ENCODE measurements at places on chromosomes 12 and 14. TPM values are rescaled to one million over a fixed set of nuclear protein-coding genes. Genes with fewer than 3 reads are reported as not detected.
A peak's percentile ranks its signal among the peaks of the same experiment; 100 is the strongest.

DNA sequence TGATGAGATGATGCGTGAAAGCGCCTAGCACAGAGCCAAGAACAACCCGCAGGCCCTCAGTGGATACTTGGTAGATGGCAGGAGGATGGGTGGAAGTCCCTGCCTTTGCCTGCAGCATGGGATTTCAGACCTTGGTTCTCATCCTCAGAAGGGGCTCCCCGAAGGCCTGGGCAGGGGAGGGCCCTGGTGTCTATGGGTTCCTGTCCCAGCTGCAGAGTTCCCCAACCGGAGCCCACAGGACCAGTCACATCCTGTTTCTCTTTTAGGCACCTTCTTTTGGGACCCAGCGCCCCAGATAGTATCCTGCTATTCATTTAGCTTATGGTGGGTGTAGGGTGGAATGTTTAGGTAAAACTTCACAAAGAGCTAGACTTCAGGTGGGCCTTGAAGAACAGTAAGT, 55.5 kb downstream of the CALM1 start:
- DNase-seq, result no peak

- DNase-seq, result no peak
These were observed 83.9 kb downstream of the KNTC1 start for GRCh38 chr12:122610911-122611310.

- no peak for DNase-seq
These were observed 20.5 kb downstream of the IRF2BPL start for GRCh38 chr14:77007975-77008421.

Gene DHH
- 2.3 TPM for total RNA-seq

Gene PMCH
- not detected for total RNA-seq

DNA sequence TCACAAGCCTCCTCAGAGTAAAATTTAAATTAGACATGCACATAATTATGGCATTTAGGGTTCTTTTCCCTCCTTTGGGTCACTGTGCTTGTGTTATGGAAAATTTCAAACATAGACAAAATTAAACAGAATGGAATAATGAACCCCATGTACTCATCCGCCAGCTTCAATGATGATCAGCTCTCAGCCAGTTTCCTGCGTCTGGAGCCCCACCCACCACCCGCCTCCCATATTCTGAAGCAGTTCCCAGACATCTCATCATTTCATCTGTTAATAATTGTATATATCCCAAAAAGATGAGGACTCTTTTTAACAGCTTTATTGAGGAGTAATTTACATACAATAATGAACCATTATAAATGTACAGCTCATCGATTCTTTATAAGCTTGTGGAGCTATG, 128.2 kb downstream of the EML1 start:
- no peak for DNase-seq

Gene GPR84
- total RNA-seq, result not detected

Gene KRT75
- not detected for total RNA-seq

- DNase-seq, result peak; percentile 41
These were observed 13.6 kb upstream of the PLEK2 start for GRCh38 chr14:67425608-67426007.

DNA sequence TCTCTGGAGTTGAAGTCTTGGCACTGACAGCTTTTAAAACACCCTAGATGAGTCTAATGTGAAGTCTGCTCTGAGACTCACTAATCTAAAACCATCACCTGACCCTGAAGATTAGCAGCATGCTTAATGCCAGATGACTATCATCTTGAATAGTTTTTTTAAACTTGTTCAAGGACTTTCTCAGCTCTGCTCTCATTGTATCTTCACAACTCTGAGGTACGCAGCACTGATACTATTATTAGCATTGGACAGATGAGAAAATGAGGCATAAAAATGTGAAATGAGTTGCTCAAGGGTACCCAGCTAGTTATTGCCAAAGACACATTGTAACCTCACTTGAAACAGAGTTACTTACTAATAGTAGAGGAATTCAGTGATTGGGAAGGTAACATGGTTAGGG, 4.8 kb downstream of the SLC38A1 start:
- DNase-seq, result no peak

DNA sequence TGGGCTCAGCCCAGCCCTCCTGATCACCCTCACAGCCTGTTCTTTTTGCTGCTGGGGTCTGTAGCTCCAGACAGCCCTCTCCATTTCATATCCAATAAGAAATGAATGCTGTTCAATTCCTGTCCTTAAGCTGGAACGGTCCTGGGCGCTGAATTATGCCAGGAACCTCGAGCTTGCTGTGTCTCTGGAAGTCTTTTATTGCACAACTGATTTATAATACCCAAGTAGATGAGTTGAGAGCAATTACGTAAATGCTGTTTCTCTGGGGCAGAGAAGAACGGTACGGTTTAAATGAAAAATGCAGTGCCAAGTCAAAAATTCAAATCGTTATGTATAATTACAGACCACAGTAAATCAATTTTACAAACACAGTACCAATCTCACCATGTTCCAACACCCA, 161.0 kb downstream of the SAMD4A start:
- DNase-seq, result no peak

DNA sequence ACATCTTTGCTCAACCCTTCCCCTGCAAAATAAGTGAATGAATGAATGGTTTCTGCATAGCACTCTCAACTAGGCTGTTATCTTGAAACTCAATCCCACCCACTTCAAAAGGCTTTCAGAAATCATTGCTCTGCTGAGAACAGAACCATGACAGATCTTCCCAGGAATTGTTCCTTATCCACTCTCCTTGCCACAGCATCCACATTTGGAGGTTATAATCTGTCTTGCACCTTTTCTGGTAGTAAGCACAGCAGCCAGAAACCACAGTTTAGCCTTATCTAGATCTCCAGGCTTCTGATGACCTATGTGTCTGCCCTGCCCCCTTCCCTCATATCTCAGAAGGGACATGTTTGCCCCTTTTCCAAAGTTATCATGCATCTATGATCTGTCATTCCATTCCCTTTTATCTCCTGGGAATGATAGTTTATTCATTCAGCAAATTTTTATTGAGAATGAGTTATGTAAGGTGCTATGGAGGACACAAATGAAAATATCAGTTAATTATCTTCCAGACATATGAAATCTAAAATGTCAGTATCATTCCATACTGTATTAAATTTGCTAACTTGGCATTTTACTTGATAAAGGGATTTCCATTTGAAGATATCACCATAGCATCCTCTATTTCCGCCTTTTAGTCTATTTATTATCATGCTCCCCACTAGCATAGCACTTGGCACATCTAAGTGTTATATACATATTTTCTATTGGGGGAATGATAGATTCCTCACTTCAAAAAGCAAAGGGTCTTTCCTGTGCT, 21.4 kb downstream of the LGR5 start:
- no peak for DNase-seq

DNA sequence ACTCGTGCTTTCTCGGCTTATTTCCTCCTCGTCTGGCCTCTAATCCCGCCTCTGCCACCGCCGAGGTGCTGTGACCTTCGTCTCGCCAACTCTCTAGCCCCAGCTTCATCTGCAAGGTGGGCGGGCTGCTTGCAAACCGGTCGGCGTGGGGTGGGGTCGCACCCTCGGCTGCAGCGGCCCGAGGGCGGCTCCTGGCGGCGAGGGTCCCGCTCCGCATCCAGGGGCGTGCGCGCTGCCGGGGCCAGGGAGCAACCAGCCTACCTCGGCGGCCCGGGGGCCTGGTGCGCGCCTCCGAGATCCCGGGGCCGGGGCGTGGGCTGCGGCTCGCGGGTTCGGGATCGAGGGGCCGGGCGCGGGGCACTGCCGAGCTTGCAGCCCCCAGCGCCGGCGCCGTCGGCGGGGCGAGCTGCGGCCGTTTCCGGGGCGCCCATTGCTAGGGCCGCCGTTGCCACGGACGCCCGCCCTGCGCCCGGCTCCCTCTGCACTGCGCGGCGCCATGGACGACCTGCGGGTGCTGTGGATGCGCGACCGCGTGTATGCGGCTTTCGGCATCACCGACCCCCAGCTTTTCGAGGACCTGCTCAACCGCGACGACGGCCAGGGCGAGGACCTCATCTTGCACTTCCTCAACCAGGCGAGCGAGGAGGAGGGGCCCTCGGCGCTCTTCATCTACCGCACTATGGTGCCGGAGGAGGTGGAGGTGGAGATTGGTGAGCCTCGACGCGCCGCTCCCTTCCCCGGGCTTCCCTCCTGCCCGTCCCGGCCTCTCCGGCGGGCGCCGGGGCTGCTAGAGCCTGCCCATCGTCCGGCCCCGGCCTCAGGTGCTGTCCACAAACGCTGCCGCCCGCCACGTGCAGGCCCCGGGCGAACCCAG, at the start of gene DNAH10:
TSS of gene DNAH10 (plus strand) at position 461 of the 874 bp plus-strand sequence. CDS start at position 497, 36 bp downstream.
- DNase-seq, result no peak

- no peak for DNase-seq
These were observed 27.0 kb downstream of the BTBD7 start for GRCh38 chr14:93305725-93306418.

GRCh38 chr12:40236357-40236850, 11.6 kb downstream of the LRRK2 start:
- no peak for DNase-seq

DNA sequence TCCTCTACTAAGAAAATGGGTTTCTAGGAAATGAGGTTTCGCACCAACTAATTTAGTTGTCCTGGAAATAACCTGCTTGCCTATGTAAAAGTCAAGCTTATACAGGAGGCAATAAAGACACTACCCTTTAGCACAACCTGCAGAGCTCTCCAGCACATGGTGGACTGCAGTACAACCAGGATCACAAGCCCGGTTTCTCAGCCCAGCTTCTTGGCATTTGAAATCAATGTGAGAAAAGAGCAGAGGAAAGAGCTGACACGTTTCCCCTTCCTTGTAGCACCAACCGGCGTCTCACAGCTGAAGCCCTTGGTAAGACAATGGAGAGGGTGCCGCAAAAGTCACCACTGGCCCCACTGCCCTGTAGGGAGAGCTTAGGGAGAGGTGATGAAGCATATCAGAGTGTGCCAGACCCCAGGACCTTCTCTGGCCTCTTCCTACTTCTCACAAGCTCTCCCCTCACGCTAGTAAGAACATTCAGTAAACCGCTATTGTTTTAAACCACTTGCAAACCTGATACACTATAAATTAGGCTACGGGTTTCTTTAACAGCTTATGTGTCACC, 8.6 kb downstream of the SPTLC2 start:
- DNase-seq, result no peak

DNA sequence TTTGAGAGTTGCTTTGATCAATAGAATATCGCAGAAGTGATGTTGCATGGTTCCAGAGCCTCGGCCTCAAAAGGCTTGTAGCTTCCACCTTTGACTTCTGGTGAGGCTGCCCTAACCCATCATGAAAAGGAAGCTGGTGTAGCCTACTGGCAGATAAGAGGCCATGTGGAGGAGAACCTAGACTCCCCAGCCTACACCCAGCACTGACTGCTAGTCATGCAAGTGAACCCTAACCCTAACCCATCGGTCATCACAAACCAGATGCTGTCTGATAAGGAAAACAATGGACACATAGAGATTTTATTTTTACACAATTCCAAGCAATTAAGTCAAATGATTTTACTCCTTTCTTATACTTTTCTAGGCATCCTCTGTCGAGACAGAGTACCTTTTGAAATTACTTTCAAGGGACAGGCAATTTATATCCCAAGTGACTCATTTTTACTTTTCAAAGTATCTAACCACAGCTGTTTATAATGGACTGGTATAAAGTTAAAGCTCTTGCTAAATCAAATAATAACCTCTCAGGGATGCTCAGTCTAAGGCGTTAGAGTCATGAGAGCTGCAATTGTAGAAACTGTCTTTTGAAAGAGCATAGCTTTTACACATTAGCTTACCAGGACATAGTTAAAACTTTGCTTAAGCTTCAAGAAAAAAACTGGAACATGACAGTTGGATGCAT, 17.6 kb downstream of the PTPRB start:
- DNase-seq, result peak; percentile 64

Gene KIF26A
- 0.04 TPM for total RNA-seq

Gene LALBA
- total RNA-seq, result not detected

GRCh38 chr12:25051656-25052195, 102.8 kb upstream of the BCAT1 start:
- no peak for DNase-seq

Gene CLEC7A
- not detected for total RNA-seq

GRCh38 chr14:65261425-65261920, 151.1 kb upstream of the FUT8 start:
- DNase-seq, result no peak

GRCh38 chr12:68364328-68364727, 32.2 kb upstream of the MDM1 start:
- no peak for DNase-seq

Gene HNF1A
- not detected for total RNA-seq

DNA sequence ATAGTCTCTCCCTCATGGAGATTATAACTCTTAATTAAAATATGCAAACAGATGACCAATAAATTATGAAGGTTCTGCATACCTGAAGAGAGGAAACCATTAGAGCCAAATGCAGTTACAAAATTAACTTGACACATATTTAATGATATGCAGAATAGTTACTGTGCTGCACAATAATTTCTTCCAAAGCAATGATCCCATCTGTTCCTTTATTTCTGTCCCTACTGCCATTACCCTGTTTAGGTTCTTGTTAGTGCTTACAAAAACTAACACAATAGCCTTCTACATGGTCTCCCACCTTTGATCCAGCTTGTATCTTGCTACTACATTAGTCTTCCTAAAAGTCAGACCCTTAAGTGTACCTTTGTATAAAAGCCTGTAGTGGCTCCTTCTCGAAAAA, 411.1 kb downstream of the APAF1 start:
- no peak for DNase-seq

GRCh38 chr14:74347795-74348100, 523 bp upstream of the VRTN start:
- no peak for DNase-seq

GRCh38 chr12:75478116-75478794, 2.3 kb upstream of the GLIPR1 start:
- no peak for DNase-seq

All from K562 (cell line).